CD4-positive, CD25-positive, alpha-beta regulatory T cell (primary cell): ENCODE measurements at places on chromosomes 1 and 21.

DNA sequence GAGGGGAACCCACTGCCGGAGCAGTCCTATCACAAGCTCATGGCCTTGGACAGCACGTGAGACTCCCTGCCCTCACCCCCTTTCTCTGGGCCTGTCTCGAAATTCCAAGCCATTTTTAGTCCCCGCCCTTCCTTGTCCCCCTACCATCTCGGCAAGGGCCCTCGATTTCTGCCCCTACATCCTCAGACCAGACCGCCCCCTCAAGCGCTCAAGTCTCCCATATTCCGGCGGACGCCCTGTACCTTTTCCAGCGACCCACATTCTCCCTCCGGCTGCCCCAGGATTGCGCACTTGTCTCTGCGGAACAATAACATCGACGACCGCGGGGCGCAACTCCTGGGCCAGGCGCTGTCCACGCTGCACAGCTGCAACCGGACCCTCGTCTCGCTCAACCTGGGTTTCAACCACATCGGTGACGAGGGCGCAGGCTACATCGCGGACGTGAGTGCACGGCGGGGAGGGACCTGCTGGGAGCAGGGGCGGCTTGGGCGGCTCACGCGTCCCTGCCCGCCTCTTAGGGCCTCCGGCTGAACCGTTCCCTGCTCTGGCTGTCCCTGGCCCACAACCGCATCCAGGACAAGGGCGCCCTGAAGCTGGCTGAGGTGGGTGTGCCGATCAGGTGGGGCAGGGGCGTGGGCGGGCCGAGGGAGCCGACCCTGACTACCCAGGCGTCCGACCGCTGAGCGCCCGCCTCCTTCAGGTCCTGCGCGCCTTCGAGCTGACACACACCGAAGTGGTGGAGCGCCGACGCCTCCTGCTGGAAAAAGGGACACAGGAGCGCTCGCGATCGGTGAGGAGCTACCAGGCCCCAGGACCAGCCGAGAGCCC, 7.0 kb downstream of the LRRC71 start:
- DNase-seq: peak; percentile 75

GRCh38 chr1:2224170-2224584, 3.9 kb upstream of the SKI start:
- no peak for DNase-seq

GRCh38 chr1:243727503-243728203, 122.4 kb downstream of the AKT3 start:
- no peak for DNase-seq

GRCh38 chr1:22708777-22709176, 1.9 kb upstream of the EPHB2 start:
- no peak for DNase-seq

DNA sequence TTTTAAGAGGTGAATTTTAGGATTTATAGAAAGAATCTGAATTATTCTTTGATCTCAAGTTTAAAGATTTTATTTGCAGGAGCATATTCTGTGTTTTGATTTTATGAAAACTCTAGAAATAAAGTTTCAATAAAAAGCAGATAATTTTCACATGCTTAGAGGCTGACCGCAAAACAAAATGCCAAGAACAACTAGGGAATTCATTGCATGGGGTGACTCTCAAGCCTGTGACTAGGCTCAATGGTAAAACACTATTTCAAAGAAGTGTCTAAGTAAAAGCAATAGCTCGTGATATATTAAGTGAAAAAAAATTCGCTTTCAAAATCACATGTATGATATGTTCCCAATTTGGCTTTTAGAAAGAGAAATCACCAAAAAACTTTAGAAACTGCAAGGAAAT, 49.6 kb downstream of the RPL5 start:
- no peak for DNase-seq

DNA sequence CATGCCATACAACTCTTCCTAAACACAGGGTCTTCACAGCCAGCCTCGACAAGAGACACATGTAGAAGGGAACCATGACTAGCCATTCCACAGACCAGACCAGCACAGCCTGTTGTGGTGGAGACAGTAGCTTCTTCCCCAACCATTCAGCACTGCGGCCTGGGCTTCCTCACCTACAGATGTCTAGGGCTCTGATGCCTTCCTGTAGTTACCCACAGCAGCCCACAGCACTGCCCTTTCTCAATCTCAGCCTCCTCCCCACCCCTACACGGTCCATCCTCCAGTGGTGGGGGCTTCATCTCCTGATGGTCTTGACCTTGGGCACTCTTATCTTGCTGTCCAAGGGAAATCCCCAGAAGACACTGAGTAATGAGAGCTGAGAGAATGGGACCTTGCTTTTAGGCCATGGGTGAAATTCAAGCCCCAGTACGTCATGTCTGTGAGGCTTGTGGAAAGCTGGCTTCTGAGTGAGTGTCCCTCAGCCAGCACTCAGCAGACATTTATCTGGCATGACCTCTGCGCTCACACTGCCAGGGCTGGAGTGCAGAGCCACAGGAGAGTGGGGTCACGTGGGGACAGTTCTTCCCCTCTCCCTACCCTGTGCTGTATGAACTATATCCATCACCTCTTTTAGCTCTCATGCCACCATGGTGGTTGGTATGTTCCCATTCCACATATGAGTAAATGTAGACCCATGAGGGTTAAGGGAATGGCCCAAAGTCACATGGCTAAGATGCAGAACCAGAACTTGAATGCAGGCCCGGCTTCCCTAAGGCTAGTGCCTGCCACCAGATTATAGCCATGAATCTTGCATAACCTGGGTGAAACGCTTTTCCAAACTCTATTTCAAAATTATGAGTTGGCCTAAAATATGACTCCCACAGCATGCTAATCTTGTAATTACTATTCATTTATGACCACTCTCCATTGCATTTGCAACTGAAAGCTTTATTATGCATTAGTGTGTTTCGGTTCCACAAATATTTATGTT, 104.7 kb downstream of the HIVEP3 start:
- DNase-seq: no peak

DNA sequence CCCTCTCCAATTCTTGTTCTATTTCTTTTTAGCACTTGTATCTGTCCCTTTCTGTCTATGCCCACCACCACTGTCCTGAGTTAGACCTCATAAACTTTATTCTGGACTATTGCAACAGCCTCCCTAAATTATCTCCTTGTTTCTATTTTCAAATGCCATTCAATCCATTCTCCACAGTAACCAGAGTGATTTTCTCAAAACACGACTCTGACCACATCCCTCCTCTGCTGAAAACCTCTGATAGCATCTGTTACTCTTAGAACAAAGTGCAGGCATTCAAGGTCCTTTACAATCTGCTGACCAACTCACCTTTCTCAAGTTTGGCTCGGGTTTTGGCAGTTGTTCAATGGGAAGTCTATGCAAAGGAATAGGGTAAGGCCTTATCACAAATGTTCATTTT, 22.8 kb upstream of the GPX7 start:
- DNase-seq: no peak

GRCh38 chr1:44565259-44565750, 109.0 kb downstream of the TMEM53 start:
- no peak for DNase-seq

- no peak for DNase-seq
Measured at GRCh38 chr1:166627558-166627957, 211.7 kb upstream of the POGK start.

DNA sequence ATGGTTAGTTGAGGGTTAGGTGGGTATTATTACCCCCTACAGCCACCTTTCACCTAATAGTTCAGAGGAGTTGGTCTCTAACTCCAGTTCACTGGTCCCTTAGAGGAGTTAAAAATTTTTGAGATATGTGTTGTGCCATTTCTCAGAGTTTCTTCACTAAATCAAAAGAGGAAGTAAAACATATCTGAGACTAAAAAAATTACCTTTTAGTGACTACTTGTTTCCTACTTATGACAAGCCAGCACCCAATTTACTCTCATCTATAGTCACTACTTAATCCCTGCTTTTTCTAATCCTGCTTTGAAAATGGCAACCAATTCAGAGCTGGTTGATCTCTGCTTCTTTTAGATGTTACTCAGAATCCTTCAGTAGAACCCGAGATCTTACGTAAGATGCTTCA, 1316.8 kb upstream of the B3GALT2 start:
- DNase-seq: no peak

- DNase-seq: no peak
Measured at GRCh38 chr1:112256411-112256810, 139.6 kb upstream of the CTTNBP2NL start.

DNA sequence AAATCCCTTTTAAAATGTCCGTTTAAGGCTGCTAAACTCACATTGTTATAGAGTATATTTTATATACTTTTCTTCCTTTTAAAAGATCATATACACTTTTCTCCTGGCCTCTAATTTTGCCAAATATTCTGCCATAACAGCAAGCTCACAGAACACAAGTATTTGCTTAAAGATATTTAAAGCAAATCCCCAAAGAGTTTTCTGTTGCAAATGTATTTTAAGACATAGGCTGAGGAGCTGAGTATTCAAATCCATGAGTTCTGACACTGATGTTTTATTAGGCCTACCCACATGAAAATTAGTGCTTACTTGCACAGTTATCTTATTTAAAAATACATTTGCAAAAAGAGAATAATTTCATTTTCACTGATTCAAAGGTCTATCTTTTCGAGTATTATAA, 1.7 kb upstream of the PTPRC start:
- no peak for DNase-seq

- no peak for DNase-seq
Measured at GRCh38 chr1:46335081-46335480, 5.5 kb upstream of the NSUN4 start.

DNA sequence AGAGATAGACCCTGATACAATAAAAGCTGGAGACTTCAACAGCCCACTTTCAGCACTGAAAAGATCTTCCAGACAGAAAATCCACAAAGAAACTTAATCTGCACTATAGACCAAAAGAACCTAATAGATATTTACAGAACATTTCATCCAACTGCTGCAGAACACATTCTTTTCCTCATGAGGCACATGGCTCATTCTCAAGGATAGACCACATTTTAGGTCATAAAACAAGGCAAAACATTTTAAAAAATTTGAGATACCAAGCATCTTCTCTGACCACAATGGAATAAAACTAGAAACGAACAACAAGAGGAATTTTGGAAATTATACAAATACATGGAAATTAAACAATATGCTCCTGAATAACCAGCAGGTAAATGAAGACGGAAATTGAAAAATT, 15.0 kb upstream of the IL20 start:
- no peak for DNase-seq

- no peak for DNase-seq
Measured at GRCh38 chr1:99538618-99538956, 107.3 kb upstream of the PALMD start.
